GM23248 (cell line): ENCODE measurements at places on chromosomes 5 and 9. TPM values are rescaled to one million over a fixed set of nuclear protein-coding genes. Genes with fewer than 3 reads are reported as not detected.

The MEIKIN gene
- total RNA-seq, result not detected in 2 replicates

The ST6GALNAC6 gene
- total RNA-seq, result 78.8 and 88.0 TPM in 2 replicates

The NUDT2 gene
- total RNA-seq, result 7.6 and 12.5 TPM in 2 replicates

The SLC27A6 gene
- total RNA-seq, result 0.32 TPM in 1 of 2 replicates, not detected in the other

The CD274 gene
- total RNA-seq, result 4.2 and 4.3 TPM in 2 replicates

The NEUROG1 gene
- total RNA-seq, result not detected in 2 replicates

- peak; percentile 63 for DNase-seq
- H3K27ac ChIP-seq, result peak overlapping the region; percentile 74
- H3K36me3 ChIP-seq, result peaks cover 24% of the 10 kb centered on the region
- H3K4me1 ChIP-seq, result peaks cover 55% of the 10 kb centered on the region
Observed at GRCh38 chr9:127566351-127567001, 45.6 kb upstream of the STXBP1 start.

- no peak for DNase-seq
- H3K36me3 ChIP-seq, result no peaks in the 10 kb centered on the region
- no peaks in the 10 kb centered on the region for H3K4me1 ChIP-seq
- H3K4me3 ChIP-seq, result no peak overlapping the region
- H3K27ac ChIP-seq, result no peak overlapping the region
- no peaks in the 10 kb centered on the region for H3K27me3 ChIP-seq
Observed at GRCh38 chr9:117028103-117028858, 341.2 kb downstream of the TRIM32 start.

- no peak overlapping the region for H3K27ac ChIP-seq
- H3K4me1 ChIP-seq, result peaks cover 19% of the 10 kb centered on the region
- H3K27me3 ChIP-seq, result peaks cover 30% of the 10 kb centered on the region
- DNase-seq, result peak; percentile 23
Observed at GRCh38 chr5:145937432-145938250, 1.3 kb downstream of the SH3RF2 start.

GRCh38 chr9:2502760-2503159, 118.8 kb upstream of the VLDLR start:
- H3K4me1 ChIP-seq, result peaks cover 10% of the 10 kb centered on the region; the same call in 1 of the 2 replicates
- DNase-seq, result peak; percentile 69
- no peak overlapping the region for H3K4me3 ChIP-seq
- H3K27ac ChIP-seq, result no peak overlapping the region

DNA sequence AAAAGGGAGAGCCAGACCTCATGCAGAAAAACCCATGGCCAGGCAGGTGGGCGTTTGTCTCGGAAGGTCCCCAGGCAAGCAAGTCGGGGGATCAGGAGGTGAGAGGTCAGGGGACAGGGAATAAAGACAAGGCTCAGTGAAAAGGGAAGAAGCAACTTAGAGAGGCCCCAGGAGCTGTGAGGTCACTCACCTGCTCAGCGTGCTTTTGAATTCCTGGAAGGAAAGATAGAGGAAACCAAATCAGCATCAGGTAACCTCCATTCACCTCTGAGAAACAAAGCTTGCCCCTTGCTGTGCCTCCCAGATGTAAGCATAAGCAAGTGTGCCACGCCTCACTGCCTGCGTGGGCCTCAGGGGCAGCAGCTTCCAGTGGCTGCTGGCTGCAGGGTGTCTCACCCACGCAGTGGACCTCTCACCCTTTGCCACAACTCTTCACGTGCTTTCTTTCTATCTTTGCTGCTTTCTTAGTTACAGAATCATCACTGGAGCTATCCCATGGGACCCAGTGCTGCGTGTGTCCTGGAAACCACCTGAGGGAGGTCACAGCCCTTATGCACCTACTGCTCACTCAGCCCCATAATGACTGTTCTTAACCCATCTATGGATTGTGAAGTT, 6.0 kb downstream of the TRIM7 start:
- H3K4me3 ChIP-seq, result no peak overlapping the region
- no peak for DNase-seq
- H3K4me1 ChIP-seq, result no peaks in the 10 kb centered on the region
- H3K27ac ChIP-seq, result no peak overlapping the region
- no peaks in the 10 kb centered on the region for H3K36me3 ChIP-seq
